ENCODE measurements at places on chromosomes 4 and X.

DNA sequence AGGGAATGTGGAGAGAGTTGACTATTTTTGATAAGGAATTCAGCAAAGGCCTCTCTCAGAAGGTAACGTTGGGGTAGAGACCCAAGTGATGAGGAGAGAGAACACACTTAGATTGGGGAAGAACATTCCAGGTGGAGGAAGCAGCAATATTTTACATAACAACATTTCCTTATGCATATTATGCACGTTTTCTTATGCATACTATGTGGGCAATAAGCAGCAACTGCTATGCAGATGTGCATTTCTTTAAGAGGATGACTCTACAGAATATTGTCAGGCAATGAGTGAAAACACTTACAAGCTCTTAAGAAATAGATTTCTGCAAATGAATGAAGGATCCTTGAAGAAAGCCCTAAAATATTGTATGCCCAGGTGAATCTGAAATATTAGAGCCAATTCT is 91.1 kb downstream of the TMEM47 start:
- DNase-seq, result no peak
- H3K4me3 ChIP-seq, result no peak overlapping the region
- H3K27ac ChIP-seq, result no peak overlapping the region
- no peaks in the 10 kb centered on the region for H3K36me3 ChIP-seq
- no peaks in the 10 kb centered on the region for H3K27me3 ChIP-seq

DNA sequence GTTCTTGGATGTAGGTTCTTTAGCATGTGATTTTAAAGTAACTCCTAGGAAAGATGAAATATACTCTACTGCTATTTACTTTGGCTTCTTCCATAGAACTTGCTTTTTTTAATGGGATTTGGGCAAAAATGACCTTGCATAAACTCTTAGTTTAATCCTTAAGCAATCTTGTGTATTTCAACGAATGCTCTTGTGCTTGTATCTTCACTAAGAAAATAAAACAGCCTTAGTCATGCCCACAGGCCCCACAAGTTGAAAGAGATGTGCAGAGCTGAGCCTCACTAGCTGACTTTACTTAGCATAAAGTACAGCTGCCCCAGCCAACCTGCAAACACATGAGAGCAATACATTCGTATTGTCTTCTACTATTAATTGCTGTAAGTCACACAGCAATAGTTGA is 1609.2 kb downstream of the STIM2 start:
- H3K36me3 ChIP-seq, result no peaks in the 10 kb centered on the region
- DNase-seq, result no peak
- H3K27me3 ChIP-seq, result no peaks in the 10 kb centered on the region
- H3K4me3 ChIP-seq, result no peak overlapping the region
- no peaks in the 10 kb centered on the region for H3K4me1 ChIP-seq
- no peak overlapping the region for H3K27ac ChIP-seq

- H3K4me1 ChIP-seq, result peaks cover 23% of the 10 kb centered on the region
- H3K27me3 ChIP-seq, result no peaks in the 10 kb centered on the region
- H3K36me3 ChIP-seq, result no peaks in the 10 kb centered on the region
- no peak overlapping the region for H3K4me3 ChIP-seq
These were observed 266.8 kb upstream of the LDB2 start for GRCh38 chr4:17165286-17165685.

DNA sequence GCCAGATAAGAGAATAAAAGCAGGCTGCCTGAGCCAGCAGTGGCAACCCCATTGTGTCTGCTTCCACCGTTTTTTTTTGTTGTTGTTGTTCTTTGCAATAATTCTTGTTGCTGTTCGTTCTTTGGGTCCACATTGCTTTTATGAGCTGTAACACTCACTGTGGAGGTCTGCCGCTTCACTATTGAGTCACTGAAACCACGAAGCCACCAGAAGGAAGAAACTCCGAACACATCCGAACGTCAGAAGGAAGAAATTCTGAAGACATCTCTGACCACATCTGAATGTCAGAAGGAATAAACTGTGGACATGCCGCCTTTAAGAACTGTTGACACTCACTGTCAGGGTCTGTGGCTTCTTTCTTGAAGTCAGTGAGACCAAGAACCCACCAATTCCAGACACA is 110.5 kb downstream of the PCDH18 start:
- no peak overlapping the region for H3K27ac ChIP-seq
- DNase-seq, result no peak
- no peaks in the 10 kb centered on the region for H3K4me1 ChIP-seq
- H3K4me3 ChIP-seq, result no peak overlapping the region
- H3K27me3 ChIP-seq, result no peaks in the 10 kb centered on the region

DNA sequence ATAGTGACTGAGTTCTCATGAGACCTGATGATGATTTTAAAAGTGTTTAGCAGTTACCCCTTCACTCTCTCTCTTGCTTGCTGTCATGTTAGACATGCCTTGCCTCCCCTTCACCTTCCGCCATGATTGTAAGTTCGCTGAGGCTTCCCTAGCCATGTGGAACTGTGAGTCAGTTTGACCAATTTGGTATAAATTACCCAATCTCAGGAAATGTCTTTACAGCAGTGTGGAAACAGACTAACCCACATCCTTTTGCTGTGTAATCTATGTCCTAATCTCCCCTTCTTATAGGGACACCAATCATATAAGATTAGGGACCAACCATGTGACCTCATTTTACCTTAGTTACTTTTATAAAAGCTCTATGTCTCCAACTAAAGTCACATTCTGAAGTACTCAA is 677.8 kb downstream of the ADGRL3 start:
- H3K27me3 ChIP-seq, result no peaks in the 10 kb centered on the region
- no peak overlapping the region for H3K27ac ChIP-seq
- H3K4me1 ChIP-seq, result no peaks in the 10 kb centered on the region

DNA sequence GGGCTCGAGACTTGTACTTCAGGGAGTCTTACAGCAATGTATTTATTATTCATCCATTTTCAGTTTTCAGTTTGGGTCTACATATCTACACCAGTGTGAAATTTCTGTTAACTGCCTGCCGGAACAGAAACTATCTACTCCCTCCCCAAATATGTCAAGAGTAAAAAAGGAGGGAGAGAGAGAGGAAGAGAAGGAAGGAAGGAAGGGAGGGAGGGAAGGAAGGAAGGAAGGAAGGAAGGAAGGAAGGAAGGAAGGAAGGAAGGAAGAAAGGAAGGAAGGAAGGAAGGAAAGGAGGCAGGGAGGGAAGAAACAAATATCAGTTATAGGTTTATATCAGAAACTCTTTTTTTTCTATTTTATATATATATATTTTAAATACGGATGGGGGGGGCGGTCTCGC is 12.6 kb downstream of the RPL39 start:
- H3K27ac ChIP-seq, result no peak overlapping the region
- H3K27me3 ChIP-seq, result no peaks in the 10 kb centered on the region
- H3K4me3 ChIP-seq, result no peak overlapping the region
- H3K4me1 ChIP-seq, result no peaks in the 10 kb centered on the region
- DNase-seq, result no peak

DNA sequence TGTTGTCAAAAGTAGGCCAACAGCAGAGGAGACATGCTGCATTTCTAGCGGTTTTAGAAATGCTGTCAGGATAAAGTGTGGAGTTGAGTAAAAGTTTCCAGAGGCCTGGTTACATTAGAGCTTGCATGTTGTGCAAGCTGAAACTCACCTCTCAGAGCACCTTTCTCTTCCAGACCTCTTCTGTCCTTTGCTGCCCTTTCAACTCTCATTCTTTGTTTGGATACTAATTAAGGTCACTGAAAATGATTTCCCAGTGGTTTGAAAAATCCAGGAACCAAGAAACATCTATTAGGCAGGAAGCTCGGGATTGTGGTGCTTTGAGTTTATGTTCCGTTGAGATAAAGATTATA is 426.6 kb downstream of the MAPK10 start:
- peaks cover 3% of the 10 kb centered on the region for H3K4me1 ChIP-seq
- DNase-seq, result no peak
- H3K27me3 ChIP-seq, result no peaks in the 10 kb centered on the region
- H3K27ac ChIP-seq, result no peak overlapping the region
- H3K36me3 ChIP-seq, result no peaks in the 10 kb centered on the region
- H3K4me3 ChIP-seq, result peak overlapping the region; percentile 44

DNA sequence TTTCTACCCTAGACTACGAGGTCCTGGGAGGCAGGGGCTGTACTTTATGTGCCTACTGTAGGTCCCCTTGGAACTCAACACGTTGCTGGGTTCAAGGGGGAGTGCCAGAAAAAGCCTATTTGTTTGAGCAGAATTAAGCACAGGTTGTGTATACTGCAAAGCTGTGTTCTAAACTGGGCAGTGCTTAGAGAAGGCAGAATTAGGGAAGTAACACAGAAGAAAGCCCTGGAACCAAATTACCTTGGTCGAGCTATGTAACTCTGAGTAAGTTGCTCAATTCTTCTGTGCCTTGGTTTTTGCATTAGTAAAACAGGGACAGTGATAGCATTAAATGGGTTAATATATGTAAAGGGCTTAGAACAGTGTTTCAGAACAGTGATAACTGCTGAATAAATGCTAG is 245.0 kb upstream of the SFRP2 start:
- no peaks in the 10 kb centered on the region for H3K36me3 ChIP-seq
- H3K4me3 ChIP-seq, result no peak overlapping the region
- H3K27me3 ChIP-seq, result no peaks in the 10 kb centered on the region

DNA sequence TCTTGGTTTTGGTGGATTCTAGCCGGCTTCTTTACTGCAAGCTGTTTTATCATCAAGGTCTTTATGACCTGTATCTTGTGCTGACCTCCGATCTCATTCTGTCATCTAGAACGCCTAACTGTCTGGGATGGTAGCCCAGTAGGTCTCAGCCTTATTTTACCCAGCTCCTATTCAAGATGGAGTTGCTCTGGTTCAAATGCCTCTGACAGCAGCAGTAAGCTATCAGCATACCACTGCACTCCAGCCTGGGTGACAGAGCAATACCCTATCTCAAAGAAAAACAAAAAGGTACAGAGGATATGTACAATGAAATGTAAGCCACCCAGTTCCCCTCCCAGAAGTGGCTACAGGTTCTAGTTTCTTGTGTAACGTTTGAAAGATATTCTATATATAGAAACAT is 36.1 kb downstream of the HERC6 start:
- no peaks in the 10 kb centered on the region for H3K27me3 ChIP-seq
- no peak for DNase-seq
- H3K36me3 ChIP-seq, result peaks cover 3% of the 10 kb centered on the region
- no peaks in the 10 kb centered on the region for H3K4me1 ChIP-seq

GRCh38 chr4:123120473-123120872 is 198.1 kb upstream of the NUDT6 start:
- no peaks in the 10 kb centered on the region for H3K27me3 ChIP-seq
- no peak overlapping the region for H3K4me3 ChIP-seq
- no peak overlapping the region for H3K27ac ChIP-seq
- no peaks in the 10 kb centered on the region for H3K36me3 ChIP-seq

DNA sequence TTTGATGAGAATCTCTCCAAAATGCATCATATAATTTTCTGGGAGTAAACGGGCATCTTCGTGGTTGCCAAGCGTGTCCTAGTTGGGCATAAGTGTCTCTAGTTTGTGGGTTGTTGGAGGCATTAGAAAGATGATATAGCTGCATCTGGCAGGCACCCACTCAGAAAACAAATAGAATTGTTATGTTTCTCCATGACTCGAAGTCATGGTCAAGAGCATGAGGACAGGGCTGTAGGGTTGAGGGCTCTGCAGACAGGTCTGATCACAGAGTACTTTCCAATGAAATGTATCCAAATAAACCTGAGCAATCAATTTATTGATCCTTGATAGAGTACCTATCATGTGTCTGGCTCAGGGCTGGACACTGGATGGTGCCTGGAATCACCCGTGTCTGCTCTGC is 82.7 kb downstream of the SORCS2 start:
- no peak for DNase-seq

Data from ascending aorta (tissue), 2 donors.